COLO829 (cell line): ENCODE measurements at places on chromosomes 16 and 17.

DNA sequence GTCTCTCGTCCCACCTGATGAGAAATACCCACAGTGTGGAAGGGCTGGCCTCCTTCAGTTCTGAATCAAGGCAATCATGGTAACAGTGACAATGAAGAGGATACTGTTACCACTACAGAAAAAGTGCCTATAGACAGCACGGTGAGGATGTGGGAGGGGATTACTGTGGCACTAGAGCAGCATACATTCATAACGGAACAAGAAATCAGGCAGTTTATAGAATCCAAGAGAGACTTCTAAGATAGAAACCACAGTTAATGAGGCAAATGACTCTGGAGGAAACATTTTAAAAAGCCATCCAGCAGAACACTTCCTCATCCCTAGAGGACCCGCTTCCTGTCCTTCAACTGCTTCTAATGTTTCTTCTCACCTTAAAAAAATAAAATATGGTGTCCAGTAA lies 2.7 kb downstream of the RUSF1 start:
- DNase-seq = no peak

DNA sequence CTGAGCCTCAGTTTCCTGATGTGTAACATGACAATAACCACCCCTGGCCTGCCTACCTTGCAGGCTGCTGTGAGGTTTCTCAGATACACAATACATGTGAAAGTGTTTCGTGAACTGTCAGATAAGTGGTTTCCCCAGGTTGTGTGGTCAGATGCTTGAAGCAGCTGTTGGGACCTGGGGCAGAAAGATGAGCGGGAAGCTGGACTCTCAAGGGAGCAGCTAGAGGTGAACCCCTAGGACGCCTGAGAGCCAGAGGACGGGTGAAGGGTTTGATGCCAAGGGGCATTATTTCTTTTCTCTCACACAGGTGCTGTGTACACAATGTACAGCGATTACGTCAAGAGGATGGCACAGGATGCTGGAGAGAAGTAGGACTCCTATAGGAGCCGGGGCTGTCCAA lies 2.3 kb downstream of the HIGD1B start:
- DNase-seq = no peak

- no peak for DNase-seq
Observed at GRCh38 chr16:66692341-66692740, 4.2 kb downstream of the CMTM4 start.

GRCh38 chr17:3800362-3801271 lies at the start of gene ITGAE:
TSS of gene ITGAE (minus strand) at chr17:3801188. CDS start at chr17:3801144, 44 bp downstream.
- DNase-seq = no peak

DNA sequence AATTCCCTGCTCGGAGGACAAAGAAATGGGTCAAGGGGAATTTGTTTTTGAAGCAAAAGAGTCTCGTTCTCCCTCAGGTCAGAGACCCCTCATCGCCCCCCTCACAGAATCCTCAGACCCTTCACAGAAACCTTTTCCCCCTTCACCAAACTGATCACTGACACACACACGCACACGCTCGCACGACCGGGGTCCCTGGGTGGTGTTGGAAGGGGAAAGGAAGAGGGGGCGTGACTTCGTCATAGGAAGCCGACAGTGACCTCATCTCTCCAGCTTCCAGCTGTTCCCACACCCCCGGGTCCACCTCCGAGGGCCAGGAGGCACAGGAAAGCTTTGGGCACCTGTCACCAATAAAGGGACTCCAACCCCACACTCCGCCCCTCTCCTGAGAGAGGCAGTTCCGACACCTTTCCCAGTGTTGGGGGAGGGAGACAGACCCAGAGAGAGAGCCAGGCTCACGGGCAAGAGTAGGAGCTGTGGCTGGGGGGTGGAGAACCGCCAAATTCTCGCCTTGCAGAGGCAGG lies 1.2 kb downstream of the ASGR1 start:
- no peak for DNase-seq

DNA sequence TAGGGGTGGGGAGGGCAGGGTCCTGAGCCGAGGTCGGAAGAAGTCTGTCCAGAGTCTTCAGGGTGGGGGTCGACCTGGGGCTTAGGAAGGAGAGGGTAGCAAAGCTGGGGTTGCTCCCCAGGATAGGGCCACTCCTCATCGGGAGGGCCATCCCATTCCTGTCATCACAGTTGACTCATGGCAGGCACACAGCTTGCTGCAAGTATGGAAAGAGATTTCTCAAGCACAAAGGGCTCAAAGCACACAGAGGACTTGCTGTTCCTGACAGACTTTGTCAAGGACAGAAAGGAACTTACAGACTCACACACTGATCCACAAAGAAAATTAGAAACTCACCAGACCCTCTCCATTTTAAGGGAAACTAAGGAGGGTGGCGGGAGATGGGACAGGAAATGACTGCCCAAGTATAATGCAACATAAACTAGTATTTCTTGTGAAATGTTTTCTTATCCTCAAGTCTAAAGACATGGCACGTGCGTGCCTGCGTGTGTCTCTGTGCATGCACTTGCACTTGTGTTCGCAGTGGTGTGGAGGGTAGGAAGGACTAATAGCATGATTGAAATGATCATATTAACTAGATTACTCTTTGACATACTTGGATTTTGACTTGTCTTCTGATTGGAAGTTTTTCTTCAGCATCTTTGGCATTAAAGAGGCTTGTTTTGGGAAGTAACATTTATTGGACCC lies 2.4 kb downstream of the AOC2 start:
- no peak for DNase-seq

- DNase-seq = no peak
Observed at GRCh38 chr17:56131431-56131830, 21.8 kb upstream of the ANKFN1 start.

- DNase-seq = no peak
Observed at GRCh38 chr17:59124665-59125064, 18.0 kb upstream of the TRIM37 start.

- no peak for DNase-seq
Observed at GRCh38 chr16:64470916-64471315, 650.9 kb downstream of the CDH11 start.

GRCh38 chr17:35844547-35844946 lies 24.1 kb downstream of the HEATR9 start:
- DNase-seq = no peak

DNA sequence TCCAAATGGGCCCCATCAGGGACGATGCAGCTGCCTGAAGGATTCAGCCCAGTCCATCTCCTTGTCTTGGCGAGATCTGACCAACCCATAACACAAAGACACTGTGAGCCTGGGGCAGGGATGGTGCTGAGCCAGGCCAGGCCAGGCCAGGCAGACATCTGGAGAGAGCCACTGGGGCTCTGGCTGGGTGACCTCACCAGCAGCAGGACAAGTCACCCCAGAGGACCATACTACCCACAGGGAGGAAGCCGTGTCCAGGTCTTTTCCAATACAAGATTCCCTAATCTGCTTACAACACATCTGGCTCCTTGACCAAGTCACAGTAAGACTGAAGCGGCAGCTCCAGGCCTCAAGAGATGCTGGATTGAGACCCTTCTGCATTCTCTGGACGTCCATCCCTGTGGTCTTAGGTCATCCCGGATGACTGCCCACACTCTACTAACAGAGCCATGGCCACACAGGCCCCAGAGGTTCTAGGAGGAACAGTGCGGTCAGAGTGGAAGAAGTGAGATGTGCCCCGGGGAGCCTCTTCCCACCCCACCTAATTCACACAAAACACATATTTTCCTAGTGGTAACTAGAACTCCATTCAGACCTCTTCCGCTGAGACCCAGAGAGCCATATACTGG lies 81.8 kb upstream of the RCVRN start:
- DNase-seq = no peak

DNA sequence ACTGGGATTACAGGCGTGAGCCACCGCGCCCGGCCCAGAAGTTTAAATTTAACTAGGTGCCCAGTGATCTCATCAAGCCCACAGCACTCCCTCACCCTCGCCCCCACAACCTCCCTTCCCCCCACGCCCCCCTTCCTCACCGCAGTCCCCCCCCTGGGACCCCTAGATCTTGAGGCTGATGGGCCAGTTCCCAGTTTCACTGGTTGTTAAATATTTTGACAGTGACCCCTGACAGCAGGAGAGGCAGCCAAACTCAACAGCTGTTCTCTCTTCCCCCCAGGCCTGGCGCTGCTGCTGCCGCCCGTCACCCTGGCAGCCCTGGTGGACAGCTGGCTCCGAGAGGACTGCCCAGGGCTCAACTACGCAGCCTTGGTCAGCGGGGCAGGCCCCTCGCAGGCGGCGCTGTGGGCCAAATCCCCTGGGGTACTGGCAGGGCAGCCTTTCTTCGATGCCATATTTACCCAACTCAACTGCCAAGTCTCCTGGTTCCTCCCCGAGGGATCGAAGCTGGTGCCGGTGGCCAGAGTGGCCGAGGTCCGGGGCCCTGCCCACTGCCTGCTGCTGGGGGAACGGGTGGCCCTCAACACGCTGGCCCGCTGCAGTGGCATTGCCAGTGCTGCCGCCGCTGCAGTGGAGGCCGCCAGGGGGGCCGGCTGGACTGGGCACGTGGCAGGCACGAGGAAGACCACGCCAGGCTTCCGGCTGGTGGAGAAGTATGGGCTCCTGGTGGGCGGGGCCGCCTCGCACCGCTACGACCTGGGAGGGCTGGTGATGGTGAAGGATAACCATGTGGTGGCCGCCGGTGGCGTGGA lies 15.6 kb downstream of the QPRT start:
- DNase-seq = no peak

GRCh38 chr16:66899945-66900710 lies 18.6 kb downstream of the CDH16 start:
- no peak for DNase-seq

GRCh38 chr16:30615358-30616091 lies 5.3 kb upstream of the ZNF689 start:
- DNase-seq = no peak

GRCh38 chr16:10383626-10384025 lies 2.2 kb upstream of the ATF7IP2 start:
- DNase-seq = no peak

DNA sequence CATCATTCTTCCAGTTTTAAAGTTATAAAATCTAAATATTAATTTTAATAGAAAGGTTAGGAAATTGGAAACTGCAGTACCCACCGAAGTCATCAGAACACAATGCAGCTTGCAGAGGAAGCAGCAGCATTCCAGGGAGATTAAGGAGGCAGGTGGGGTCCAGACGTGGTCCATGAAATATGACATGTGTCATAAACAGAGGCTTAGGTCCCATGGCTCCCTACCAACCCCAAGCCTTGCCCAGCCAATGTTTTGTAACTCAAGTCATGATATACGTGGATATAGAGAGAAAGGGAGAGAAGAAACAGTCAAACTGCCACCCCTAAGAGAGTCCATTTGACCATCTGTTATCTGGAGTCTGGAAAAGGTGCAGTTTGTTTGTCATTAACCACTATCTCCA lies 670.0 kb downstream of the TOX3 start:
- DNase-seq = no peak

GRCh38 chr17:21253646-21254441 lies 634 bp upstream of the NATD1 start:
- DNase-seq = no peak

- peak; percentile 89 for DNase-seq
Observed at GRCh38 chr16:2964475-2965336, 631 bp downstream of the KREMEN2 start.

DNA sequence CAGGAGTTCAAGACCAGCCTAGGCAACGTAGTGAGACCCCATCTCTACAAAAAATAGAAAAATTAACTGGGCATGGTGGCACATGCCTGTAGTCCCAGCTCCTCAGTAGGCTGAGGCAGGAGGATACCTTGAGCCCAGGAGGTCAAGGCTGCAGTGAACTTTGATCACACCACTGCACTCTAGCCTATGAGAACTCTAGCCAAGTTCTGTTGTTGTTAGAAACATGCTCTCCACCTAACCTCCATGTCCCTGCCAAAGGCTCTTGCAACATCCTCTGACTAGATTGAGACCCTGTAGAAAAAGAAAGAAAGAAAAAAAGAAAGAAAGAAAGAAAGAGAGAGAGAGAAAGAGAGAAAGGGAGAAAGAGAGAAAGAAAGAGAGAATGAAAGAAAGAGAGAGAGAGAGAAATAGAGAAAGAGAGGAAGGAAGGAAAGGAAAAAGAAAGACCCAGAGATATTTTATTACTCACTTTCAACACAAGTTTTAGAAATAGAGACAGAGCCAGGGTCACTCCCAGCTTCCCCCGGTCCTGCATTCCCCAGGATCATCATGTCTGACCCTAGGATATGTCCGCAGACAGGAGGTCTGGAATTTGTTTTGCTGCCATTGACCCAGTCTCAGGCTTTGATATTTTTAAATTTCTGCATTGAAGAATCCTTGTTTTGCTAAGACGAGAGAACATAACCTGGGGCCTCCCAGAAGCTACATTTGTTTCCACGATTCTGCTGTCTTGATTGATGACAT lies 376.5 kb upstream of the CDH5 start:
- no peak for DNase-seq

DNA sequence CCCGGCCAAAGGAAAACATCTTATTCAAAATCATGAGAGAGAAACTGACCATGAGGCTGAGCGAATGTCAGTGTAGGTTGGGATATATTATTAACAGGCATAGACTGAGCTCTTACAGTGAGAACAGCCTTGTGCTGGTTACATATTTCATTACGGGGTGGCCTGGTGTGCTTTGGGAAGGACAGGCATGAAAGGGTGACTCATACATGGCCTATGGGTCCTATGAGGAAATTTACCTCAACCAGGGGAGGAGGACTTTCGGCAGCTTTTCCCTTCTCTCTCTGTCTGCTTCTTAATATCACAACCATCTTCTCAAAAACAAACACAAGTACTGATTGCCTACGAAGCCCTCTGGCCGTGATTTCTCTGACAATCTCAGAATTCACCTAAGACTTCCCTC lies 579.1 kb downstream of the CDH13 start:
- no peak for DNase-seq

DNA sequence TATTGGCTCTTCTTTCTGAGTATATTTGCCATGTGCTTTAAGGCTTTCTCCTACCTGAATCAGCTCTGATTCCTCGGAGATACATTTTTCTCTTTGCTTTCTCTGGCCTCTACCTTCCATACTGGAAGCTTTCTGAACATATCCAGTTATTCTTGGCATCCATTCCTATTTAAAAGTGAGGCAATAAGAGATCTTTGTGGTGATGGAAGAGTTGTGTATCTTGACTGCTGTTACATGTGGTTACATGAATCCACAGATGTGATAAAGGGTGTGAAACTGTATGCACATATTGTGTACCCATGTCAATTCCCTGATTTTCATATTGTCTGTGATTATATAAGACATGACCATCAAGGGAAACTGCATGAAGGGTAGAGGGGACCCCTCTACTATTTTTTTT lies 24.4 kb downstream of the UBE2O start:
- no peak for DNase-seq

GRCh38 chr17:43380307-43380706 lies 18.5 kb upstream of the ARL4D start:
- no peak for DNase-seq

DNA sequence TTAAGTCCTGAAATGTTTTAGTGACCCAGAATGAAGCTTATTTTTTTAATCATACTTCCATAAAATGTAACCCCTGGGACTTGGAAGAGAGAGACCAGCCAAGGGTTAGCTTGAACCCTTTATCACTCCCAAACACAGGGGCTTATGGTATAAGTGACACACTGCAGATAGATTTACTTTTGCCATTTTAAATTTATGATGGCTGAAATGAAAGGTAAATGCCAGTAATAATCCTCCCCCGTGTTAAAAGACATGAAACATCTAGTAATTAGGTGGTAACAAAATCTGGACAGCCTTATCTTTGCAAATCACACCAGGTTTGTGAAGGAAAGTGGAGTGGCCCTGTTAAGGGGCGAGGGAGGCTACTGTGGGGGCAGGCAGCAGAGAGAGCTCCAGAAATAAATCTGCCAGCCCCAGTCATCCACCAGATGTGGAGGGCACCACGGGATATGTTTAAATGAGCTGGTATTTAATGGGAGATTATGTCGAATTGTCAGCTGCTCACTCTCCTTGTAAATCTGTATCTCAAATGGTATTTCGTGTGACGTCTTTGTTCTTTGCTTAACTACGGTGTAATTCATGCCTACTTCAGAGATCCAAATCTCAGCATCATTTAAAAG lies 326.5 kb downstream of the WWOX start:
- no peak for DNase-seq
